ENCODE measurements at places on chromosomes 2 and 18.

GRCh38 chr2:129345540-129345939, 633.9 kb upstream of the RAB6C start:
- DNase-seq = no peak

GRCh38 chr2:69083235-69083748, 70.3 kb downstream of the ANTXR1 start:
- no peak for DNase-seq

DNA sequence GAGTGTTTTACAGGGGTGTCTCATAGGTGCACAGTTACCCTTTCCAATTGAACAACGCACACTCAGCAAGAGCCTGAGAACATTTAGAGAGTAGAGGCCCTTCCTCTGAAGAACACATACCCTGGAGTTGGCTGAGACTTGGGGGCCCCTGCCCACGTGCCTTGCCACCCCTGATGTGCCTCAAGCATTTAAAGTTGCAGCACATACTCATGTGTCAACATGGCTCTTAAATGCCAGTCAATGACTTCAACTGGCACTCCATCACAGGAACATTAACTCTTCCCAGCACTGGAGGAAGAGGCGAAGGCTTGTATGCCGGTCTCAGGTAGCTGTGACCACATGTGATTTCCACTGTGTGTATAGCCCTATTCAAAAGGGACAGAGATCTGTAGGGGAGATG, 57.4 kb downstream of the SPRED2 start:
- DNase-seq = no peak

DNA sequence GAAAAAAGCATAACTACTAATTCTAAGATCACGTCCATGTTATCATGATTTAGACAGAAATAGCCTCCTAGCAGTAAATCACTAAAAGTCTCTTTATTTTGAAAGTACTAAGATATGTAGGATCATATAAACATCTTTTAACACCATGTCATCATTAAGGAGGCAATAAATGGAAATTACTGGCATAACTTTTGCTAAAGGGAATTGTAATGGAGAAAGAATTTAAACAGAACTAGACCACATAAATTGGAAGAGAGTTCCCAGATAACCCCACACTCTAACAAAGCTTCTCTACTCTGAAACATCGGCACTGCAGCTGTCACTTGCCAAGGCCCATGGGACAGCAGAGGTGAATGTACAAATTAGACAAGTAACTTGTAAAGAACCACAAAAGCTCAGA, 29.5 kb downstream of the STK39 start:
- DNase-seq = no peak

DNA sequence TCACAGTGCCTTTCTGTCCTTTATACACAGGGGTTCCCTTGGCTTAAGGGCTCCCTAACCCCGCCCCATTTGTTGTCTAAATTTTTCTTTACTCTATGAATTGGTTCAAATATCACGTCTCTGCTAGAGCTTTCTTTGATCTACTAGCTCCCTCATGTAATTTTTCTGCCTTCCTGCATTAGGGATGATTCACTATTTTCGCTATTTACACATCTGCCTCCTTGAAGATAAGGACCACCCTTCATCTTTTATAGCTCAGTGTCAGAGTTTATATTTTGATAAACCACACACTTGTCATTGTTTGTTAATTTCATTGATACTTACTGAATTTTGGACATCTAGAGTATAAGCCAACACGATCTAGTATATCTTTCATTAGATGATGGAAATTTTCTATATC, 169.2 kb downstream of the LPIN1 start:
- no peak for DNase-seq

- no peak for DNase-seq
Measured at GRCh38 chr18:24827501-24827900, 367.1 kb downstream of the HRH4 start.

- DNase-seq = no peak
Measured at GRCh38 chr2:38037325-38037724, 38.6 kb downstream of the CYP1B1 start.

DNA sequence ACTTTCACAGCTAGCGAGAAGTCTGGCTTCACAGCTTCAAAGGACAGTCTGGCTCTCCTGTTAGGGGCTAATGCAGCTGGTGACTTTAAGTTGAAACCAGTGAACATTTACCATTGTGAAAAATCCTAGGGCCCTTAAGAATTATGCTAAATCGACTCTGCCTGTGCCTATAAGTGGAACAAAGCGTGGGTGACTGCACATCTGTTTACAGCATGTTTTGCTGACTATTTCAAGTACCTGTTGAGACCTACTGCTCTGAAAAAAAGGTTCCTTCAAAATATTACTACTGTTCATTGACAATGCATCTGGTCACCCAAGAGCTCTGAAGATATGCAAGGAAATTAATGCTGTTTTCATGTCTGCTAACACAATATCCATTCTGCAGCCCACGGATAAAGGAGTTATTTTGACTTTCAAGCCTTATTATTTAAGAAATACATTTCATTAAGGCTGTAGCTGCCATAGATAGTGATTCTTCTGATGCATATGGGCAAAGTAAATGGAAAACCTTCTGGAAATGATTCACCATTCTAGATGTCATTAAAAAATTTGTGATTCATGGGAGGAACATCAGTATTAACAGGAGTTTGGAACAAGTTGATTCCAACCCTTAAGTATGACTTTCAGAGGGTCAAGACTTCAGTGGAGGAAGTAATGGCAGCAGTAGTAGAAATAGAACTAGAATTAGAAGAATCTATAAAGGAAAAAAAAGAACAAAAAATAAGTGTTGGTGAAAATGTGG, 48.9 kb downstream of the POLR1A start:
- no peak for DNase-seq

GRCh38 chr2:176446718-176447414, 177.6 kb downstream of the MTX2 start:
- DNase-seq = no peak

DNA sequence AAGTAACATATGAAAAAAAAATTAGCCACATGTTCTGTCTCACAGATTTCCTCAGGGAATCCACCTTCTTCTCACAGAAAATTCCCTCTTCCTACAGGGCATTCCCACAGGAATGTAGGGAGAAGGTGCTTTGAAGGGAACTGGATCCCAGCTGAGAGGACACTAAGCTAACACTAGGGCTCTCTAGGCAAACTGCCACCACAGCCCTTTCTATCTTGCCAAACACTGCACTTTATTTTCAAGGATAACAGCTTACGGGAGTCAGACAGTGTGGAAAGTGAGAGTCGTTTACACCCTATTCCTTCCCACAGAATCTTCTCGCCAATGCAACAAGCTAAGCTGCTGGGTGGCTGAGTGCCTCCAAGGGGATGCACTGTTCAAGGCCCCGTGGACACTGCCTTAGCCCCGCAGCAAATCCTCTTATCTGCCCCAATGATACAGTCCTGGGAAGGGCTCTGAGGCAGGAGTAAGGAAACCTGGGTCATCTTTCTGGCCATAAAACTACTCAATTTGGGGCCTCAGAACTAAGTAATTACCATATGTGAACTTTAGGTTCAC, 76.9 kb downstream of the CCDC93 start:
- no peak for DNase-seq

DNA sequence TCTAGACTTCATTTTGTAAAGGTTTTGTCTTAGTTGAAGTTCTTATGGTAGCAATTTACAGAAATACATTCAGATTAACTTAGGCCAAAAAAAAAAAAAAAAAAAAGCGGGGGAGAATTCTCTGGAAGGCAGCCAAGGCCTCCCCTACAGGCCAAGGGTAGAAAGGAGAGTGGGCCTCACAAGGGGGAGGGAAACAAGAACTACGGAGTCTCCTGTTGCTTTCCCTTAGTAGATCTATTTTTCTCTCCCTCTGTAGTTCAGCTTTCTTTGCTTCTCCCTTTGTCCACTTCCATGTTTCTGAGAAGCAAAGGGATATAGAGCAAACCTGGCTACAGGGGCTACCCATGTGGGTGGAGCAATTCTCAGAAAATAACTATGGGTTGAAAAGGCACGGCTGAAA, 2.4 kb upstream of the STK11IP start:
- DNase-seq = no peak

DNA sequence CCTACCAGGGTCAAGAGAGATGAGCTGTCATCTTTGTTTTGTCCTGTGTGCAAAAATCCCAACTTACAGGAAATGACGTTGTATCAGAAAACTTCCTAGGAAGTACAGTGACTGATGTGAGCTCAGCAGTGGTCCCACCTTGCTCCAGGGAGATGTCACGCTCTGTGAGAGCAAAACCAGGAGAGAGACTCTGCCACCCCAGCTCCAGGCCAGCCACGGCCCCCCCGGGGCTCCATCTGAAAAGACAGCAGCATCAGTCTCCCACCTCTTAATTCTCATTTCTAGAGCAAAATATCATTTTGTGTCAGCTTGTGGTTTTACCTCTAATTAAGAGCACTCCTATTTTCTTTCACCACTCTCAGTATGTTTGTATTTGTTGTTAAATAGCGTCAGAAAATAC, 57.5 kb downstream of the MYL12B start:
- no peak for DNase-seq

DNA sequence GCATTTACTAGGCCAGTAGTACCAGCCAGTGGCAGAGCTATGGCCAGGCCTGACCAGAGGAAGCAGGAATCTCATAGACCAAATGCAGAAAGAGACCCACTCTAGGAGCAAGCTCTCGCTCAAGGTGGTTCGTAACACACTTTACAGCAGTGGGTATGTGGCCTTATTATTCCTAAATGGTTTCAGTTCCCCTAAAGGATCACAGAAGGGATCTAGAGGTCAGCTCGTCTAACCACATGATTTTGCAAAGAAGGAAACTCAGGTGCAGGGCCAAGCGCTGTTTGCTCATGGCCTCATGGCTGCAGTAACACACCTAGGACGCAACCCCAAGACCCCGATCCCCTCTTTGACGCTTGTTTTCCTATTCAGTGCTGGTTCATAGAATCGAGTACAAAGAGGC, 65.5 kb upstream of the ATG16L1 start:
- no peak for DNase-seq

- DNase-seq = no peak
Measured at GRCh38 chr2:230734247-230735175, 21.9 kb downstream of the CAB39 start.

DNA sequence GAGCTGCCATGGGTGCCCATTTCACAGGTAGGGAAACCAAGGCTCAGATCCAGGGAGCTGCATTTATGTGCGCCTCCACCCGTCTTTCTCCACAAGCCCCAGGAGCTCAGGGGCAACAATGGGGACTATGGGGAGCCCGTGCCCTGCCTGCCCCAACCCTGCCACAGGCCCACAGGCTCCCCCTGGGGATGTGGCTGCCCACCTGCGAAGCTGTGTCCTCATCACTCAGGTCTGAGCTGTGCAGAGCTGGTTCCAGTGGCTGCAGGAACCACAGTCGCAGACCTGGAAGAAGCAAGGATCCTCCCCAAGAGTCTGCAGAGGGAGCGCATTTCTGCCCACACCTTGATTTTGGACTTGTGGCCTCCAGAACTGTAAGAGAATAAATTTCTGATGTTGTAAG, 9.8 kb downstream of the TEKT4 start:
- DNase-seq = no peak

DNA sequence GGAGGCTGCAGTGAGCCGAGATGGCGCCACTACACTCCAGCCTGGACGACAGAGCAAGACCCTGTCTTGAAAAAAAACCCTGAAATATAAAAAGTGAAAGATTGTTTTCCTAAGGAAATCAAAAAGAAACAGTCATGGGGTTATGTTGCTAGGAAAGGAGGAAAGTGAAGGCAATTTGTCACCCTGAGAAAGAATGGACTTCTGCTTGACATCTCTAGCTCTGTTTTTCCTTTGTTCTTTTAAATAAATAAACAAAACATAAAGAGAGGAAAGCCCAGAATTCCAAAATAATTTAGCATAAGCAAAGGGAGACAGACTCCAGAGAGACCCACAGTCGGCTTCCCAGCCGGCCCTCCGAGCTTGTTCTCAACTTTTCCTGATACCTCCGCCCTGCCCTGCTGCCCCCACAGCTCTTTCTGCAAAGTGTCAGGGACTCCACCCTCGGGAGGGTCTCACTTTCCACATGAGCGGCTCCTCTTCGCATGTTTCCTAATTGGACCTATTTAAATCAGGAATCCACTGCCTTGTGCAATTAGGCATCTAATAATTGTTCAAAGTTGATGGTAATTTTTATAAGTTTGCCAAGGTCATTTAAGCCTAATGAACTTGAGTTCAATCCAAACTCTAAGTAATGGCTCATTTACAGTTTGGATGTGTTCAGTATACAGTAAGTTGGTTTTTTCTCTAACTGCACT, 49.8 kb upstream of the COPS8 start:
- no peak for DNase-seq

DNA sequence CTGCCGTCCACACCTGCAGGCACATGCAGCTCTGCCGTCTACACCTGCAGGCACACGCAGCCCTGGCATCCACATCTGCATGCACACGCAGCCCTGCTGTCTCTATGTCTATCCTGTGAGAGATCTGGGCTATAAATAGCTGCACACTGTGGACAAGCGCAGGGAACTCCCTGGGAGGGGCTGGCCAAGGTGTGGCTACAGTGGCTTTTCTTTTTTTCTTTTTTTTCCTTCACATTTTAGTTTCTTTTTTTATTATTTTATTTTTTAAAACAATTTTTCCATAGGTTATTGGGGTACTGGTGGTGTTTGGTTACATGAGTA, 42.0 kb downstream of the TMEM182 start:
- DNase-seq = no peak

DNA sequence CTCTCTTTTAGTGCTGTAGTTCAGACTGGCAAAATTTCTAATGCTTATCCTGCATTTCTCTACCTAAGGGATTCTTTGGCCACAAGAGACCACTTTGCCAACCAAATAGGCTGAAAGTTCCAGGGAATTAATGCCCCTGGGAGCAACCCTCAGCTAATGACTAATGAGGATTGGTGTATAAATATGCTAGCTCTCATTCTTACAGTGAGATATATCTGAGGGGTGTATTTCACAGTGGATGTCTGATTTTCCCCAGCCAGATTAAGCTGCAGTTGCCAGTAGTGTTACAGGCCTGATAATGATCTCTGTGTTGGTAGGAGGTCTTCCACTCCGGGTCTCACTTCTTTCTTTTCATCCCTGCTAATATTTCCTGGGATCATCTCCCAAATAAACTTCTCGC, 90.4 kb downstream of the GULP1 start:
- DNase-seq = no peak

DNA sequence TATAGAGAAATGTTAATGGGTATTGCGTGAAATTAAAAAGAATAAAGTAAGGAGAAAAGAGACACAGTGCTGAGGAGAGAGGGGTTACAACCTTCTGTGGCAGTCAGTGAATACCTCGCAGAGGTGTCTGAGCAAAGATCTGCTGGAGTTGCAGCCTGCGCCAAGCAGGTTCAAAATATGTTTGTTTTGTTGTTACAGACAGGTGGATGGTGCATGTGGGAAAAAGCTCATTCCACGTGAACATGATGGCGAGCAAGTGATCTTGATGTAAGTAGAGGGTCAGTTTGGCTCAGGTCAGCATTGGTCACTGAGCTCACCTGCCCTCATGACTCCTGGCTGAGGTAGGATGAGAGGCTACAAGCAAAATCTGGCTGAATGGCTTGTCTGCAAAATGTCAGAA, 66.2 kb downstream of the SOX11 start:
- DNase-seq = no peak

Measured in stimulated activated CD4-positive, alpha-beta T cell treated with anti-CD3 and anti-CD28 coated beads, Interleukin-12 subunit alpha, Interleukin-12 subunit beta, amount 100 ng/mL, for 24 hours (primary cell).